Astrocyte of the cerebellum (primary cell): ENCODE measurements at places on chromosomes 11 and 22.

- DNase-seq = no peak
Observed at GRCh38 chr11:71309181-71309580, 56.8 kb upstream of the SHANK2 start.

DNA sequence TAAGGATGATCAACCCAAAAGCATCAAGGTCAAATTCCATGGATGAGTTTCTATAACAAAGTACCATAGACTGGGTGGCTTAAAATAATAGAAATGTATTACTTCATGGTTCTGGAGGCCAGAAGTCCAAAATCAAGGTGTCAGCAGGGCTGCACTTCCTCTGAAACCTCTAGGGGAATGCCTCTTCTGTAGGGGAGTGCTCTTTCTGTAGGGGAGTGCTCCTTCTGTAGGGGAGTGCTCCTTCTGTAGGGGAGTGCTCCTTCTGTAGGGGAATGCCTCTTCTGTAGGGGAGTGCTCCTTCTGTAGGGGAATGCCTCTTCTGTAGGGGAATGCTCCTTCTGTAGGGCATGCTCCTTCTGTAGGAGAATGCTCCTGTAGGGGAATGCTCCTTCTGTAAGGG is 65.5 kb downstream of the FBLN1 start:
- no peak for DNase-seq

GRCh38 chr11:90798769-90799168 is 575.9 kb upstream of the CHORDC1 start:
- DNase-seq = no peak

- DNase-seq = no peak
Observed at GRCh38 chr22:24436553-24436952, 9.2 kb downstream of the ADORA2A start.

DNA sequence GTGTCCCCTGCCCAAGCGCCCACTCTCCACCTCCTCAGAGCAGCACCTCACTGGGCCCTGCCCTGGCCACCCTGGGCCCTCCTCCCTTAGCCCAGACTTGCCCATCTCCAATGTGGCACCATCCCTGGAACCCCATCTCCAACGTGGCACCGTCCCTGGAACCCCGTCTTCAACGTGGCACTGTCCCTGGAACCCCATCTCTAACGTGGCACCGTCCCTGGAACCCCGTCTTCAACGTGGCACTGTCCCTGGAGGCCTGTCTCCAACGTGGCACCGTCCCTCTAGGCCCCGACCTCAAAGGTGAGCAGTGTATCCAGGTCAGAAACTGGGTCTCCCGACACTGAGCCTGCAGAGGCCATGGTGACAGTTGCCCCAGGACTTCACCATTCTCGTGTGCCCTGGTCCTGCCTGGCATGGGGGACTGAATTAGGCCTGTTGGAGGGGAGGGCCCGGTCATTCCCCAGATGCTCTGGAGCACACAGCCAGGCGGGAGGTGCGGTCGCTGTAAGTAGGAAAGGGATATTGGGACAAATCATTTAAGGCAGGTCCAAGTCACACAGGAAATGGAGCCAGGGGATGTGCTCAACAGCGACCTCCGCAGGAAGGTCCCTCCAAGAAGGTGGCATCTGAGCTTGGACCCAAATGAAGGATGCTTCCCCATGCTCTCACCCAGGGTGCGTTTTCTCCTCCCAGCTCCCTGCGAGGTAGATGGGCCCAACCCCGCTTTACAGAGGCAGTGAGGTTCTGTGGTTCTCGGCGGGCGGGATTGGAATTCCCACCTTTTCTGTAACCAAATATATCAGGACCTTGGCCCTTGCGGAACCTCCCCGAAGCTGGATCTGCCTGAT is 2.4 kb upstream of the CTSD start:
- no peak for DNase-seq

DNA sequence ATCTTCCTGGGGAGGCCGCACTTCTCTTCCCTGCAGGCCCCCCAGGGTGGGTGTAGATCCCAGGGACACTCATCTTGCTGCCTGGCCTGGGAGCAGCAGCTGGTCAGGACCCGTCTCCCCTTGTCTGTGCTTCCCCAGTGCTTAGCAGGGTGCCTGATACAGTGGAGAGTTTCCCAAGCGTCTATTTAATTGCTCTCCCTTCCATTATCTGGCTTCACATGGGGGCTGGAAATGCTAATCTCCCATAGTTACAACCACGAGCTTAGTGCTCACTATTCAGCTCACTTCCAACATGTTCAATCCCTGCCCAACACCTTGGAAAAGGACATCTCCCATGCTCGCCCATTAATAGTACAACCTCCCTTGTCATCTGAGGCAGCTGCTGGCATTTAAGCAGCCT is 100.5 kb downstream of the DSCAML1 start:
- no peak for DNase-seq

DNA sequence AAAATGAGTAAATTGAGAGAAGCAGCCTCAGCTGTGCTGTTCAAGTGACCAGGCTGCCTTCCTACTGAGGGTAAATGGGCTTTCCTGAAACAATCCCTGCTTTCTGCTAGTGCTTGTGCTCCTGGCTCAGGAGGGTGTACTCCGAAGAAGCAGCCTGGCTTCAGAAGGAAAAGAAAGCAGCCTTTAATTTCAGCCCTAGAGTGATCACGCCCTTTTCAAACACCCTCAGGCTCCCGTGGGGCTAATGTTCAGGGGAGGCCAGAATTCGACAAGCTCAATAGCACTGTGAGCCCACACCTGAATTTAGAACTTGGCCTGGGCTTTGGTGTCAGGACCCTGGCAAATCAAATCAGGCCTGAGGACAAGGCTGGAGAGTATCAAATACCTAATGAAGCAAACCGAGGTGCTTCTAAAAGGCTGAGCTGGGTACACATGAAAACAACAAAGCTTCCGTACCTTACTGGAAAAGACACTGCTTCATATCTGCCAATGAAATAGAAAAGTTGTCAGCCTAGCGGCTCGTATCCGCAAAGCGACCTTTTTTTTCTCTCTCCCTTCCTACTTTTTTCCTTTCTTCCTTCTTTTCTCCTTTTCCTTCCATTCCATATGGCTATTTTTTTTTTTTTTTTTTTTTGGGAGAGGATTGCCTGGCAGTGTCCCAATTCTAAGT is 387.8 kb downstream of the SOX6 start:
- no peak for DNase-seq

- no peak for DNase-seq
Observed at GRCh38 chr11:73412308-73412707, 36.1 kb downstream of the RELT start.

DNA sequence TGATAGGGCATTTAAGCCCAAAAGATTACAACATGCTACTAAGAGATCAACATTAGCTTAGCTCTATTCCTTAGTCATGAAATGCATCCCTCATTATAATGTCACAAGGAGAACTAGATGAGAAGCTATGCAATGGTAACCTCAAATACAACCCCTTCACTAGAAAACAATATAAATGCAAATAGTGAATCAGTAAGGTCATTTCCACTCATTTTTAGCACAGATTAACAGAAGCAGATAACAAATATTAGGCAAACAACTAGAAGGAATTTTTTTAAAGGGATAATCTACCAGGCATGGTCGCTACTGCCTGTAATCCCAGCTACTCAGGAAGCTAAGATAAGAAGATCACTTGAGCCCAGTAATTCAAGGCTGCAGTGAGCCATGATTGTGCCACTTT is 28.2 kb downstream of the SIK3 start:
- no peak for DNase-seq
